ENCODE measurements at places on chromosomes 5 and 9.

DNA sequence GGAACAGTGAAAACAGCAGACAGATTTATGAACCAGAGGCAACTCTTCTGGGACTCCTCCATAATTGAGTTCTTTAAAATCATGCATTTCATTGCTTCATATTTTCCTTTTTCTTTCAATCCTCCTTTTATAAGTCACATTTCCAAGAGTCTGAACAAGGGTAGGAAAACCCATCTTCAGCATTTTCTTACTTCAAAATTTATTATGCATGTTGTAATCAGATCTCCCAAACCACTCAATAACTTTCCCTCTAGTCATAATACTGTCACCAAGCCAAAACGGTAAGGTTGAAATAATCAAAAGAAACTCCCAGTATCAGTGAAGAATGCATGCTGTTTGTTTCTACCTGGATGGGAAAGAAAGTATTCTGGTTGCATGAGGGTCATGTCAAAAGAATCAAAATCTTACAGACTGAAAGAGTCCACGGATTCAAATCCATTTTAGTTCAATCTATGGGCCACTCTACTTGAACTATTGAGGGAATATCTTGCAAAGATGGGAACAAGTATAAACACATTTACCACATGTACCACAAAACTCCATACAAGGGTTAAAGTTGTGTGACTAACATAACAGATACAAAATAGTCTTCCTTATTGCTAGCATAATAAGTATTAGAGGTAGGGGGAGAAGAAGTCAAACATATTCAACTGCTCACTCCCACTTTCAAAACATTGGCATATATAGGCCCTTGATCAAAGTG is 797.3 kb downstream of the MAT2B start:
- DNase-seq, result no peak

- no peak for DNase-seq
These were observed 165.4 kb downstream of the AUH start for GRCh38 chr9:91196103-91196950.

DNA sequence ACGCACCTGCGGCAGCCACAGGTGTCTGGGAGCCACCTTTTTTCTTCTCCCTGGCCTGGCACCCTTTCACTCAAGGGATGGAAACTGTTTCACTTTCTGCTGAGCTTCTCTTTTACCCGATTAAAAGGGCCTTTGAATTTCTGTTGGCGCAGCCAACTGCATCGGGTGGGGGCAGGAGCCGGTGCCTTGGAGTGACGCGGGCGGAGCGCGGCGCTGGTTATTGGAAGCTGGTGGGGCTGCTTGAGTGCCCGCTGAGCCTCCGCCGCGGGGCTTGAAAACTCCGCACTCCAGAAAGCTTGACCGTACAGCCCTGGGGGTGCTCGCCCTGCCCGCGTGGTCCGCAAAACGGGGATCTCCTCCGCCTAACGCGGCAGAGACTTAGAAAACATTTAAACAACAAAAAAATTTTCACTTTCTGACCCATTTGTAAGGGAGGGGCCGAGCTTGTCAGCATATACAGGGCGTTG is 52.0 kb upstream of the TJP2 start:
- DNase-seq, result peak; percentile 38

GRCh38 chr9:131747352-131747751 is 7.5 kb upstream of the RAPGEF1 start:
- DNase-seq, result peak; percentile 63

- no peak for DNase-seq
These were observed 74.7 kb downstream of the AMBP start for GRCh38 chr9:114003351-114003750.

DNA sequence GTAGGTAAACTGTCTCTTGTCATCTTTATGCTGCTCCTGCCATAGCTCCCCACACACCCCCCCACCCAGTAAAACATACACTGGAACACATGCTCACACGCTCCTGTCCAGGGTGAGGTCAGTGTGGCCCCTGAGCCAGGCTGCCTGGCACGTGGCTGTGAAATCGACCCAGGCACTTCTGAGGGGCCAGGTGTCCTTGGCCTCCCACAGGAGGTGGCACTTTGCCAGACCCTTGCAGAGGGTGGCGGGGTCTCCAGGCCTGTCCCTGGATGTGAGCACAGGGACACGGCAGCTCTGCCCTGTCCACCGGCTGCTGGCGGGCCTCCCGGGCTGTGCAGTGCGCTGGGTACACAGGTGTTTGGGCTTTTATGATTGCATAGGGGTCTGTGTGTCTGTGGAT is 10.0 kb upstream of the CRB2 start:
- no peak for DNase-seq

- DNase-seq, result no peak
These were observed 603.3 kb downstream of the EFNA5 start for GRCh38 chr5:107067395-107067794.

DNA sequence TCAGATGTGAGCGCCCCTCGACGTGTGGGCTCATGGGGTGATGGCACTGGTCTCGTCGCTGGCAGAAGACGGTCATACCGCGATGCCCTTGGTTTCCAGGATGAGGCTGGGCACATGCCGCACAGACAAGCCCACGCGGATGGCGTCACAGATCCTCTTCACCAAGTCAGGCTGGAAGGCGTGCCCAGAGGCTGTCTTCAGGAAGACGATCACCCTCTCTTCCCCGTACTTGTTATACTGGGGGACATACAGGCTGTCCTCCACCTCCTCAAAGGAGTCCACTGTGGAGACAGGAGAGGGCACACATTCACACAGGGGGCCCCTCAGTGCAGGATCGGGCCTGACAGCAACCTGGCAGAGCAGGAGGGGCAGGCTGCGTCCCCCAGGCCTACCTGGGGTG is 41.9 kb upstream of the ZNF354A start:
- no peak for DNase-seq

DNA sequence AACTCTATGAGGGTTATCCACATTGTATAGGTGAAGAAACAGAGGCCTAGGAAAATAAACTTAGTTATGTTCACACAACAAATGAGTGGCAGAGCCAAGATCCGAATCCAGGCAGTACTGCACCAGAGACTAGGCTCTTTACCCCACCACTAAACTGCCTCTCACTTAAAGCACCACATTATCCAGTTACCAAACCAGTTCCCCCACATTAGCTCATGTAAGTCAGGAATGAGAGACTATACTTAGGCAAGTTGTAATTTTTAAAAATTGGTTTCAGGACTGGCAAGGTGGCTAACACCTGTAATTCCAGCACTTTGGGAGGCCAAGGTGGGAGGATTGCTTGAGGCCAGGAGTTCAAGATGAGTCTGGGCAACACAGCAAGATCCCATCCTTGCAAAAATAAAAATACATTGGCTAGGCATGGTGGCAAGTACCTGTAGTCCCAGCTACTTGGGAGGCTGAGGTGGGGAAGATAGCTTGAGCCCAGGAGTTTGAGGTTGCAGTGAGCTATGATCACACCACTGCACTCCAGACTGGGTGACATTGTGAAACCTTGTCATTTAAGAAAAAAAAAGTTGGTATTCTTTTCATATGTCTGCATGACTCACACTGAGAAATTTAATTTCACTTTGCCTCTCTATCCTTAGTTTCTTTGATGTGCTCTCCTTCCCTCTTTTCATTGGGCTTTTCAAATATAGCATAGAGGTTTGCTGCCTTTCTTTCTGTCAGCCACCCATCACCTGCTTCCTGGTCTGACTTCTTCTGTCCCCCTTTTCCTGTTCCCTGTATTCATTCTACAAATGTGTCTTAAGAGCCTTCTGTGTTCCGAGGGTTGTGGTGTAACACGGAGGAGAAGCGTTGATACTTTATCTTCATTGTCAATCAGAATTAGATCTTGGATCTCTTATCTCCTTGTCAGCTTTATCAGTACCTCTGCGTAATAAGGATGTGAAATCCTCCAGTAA is 64.7 kb downstream of the ERMP1 start:
- DNase-seq, result no peak

- DNase-seq, result no peak
These were observed 49.8 kb downstream of the ROR2 start for GRCh38 chr9:91900055-91900796.

GRCh38 chr5:850511-851006 is at the start of gene ZDHHC11:
ZDHHC11 (minus strand) TSS chr5:850986; CDS start chr5:850602, 384 bp downstream.
- DNase-seq, result no peak

GRCh38 chr5:108521841-108522506 is 140.1 kb upstream of the FBXL17 start:
- no peak for DNase-seq

GRCh38 chr5:134084022-134084565 is 30.4 kb upstream of the TCF7 start:
- DNase-seq, result no peak

- no peak for DNase-seq
These were observed 31.2 kb upstream of the BASP1 start for GRCh38 chr5:17186256-17186655.

GRCh38 chr9:88821746-88822106 is 169.5 kb upstream of the S1PR3 start:
- DNase-seq, result no peak

- DNase-seq, result no peak
These were observed 3.3 kb downstream of the ACSL6 start for GRCh38 chr5:132008163-132008473.

GRCh38 chr9:121009650-121010049 is 40.4 kb downstream of the C5 start:
- DNase-seq, result peak; percentile 1
